A549 treated with GW870086 at 1 μM for 4 hours (cell line): ENCODE measurements at places on chromosomes 7 and 10. TPM values are rescaled to one million over a fixed set of nuclear protein-coding genes. Genes with fewer than 3 reads are reported as not detected.

Gene KAT6B
- 3.5 to 6.1 TPM (median 5.3 TPM) in 5 replicates for total RNA-seq

Gene CLRN3
- total RNA-seq = not detected in 5 replicates

Gene LRRC61
- 0.07 to 0.20 TPM in 2 of 5 replicates, not detected in the others for total RNA-seq

Gene HACD1
- total RNA-seq = 35.3 to 65.4 TPM (median 61.2 TPM) in 5 replicates

Gene KCNH2
- 1.2 to 1.6 TPM (median 1.5 TPM) in 5 replicates for total RNA-seq

Gene VWDE
- 0.31 to 0.76 TPM (median 0.57 TPM) in 5 replicates for total RNA-seq

Gene DPP6
- total RNA-seq = 0.26 TPM in 1 of 5 replicates, not detected in the others

Gene DLG5
- total RNA-seq = 28.9 to 35.7 TPM (median 33.1 TPM) in 5 replicates

Gene SLC4A2
- 198 to 288 TPM (median 268 TPM) in 5 replicates for total RNA-seq

Gene BAG3
- total RNA-seq = 257 to 328 TPM (median 316 TPM) in 5 replicates

Gene ABHD11
- total RNA-seq = 21.8 to 28.5 TPM (median 26.4 TPM) in 5 replicates

Gene PLAC9
- 0.38 TPM in 1 of 5 replicates, not detected in the others for total RNA-seq

Gene MACROH2A2
- 23.6 to 29.7 TPM (median 27.0 TPM) in 5 replicates for total RNA-seq

Gene RAB19
- total RNA-seq = not detected in 5 replicates

Gene BMPER
- total RNA-seq = 4.3 to 7.3 TPM (median 5.1 TPM) in 5 replicates

Gene SPDYE16
- total RNA-seq = not detected in 5 replicates

Gene EPO
- total RNA-seq = 0.09 TPM in 1 of 5 replicates, not detected in the others

Gene THSD7A
- total RNA-seq = 1.3 to 3.0 TPM (median 2.2 TPM) in 5 replicates

Gene AASS
- total RNA-seq = 0.09 to 0.20 TPM (median 0.17 TPM) in 3 of 5 replicates, not detected in the others

Gene SSC4D
- total RNA-seq = 0.89 to 1.6 TPM (median 1.0 TPM) in 5 replicates

Gene IRF5
- total RNA-seq = 12.5 to 15.9 TPM (median 14.1 TPM) in 5 replicates

Gene INMT
- not detected in 5 replicates for total RNA-seq

Gene AKR1C4
- 0.10 to 0.32 TPM (median 0.24 TPM) in 5 replicates for total RNA-seq

Gene ATE1
- 14.4 to 23.1 TPM (median 19.4 TPM) in 5 replicates for total RNA-seq

Gene CFAP43
- 0.16 to 0.36 TPM (median 0.23 TPM) in 5 replicates for total RNA-seq

Gene FAM149B1
- 7.1 to 8.4 TPM (median 7.6 TPM) in 5 replicates for total RNA-seq

Gene CALU
- 124 to 198 TPM (median 160 TPM) in 5 replicates for total RNA-seq
